Frontal cortex (tissue), 4 donors: ENCODE measurements at places on chromosomes 4 and X. TPM values are rescaled to one million over a fixed set of nuclear protein-coding genes. Genes with fewer than 3 reads are reported as not detected.

L1CAM gene
- total RNA-seq = 101 TPM

VCX3B gene
- total RNA-seq = not detected

CLGN gene
- total RNA-seq = 4.5 TPM

RRH gene
- total RNA-seq = 0.41 TPM

PDE5A gene
- 21.2 TPM for total RNA-seq

GRCh38 chr4:123631786-123632692 is 235.4 kb downstream of the SPRY1 start:
- DNase-seq = no peak

- no peak for DNase-seq
Measured at GRCh38 chr4:1990348-1990645, 18.5 kb downstream of the NELFA start.

DNA sequence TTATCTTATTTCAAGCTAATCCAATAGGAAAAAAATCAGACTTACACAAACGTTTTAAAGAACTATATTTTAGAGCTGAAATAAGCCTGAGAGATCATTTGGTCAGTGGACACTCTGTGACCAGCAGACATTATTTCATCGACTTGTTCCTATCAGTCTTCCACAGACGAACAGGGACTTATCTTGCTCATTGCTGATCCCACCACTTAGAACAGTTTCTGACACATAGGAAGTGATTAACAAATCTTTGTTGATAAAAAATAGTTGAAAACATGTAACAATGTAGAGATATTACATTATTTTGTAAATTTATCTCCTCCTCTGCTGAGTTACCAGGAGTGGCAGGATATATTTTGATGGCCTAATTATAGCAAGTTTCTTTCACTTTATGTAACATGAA is 65.8 kb downstream of the TAPT1 start:
- no peak for DNase-seq

DNA sequence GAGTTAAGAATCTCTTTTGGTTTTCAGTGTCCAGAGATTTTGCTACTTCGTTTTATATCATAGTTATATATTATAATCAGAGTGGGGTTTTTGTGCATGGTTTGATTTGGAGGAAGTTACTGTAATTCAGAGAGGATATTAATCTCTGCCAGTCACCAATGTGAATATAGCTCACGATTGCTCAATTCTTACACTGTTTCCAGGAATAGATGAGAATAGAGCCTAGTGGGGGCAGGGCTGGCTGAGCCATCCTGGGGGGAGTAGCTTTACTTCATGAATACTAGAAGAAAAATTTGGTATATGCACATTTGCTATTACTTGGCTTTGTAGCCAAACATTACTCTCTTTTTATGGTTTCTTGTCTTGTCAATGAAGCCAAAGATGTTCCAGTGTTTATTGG is 60.9 kb upstream of the TRPC3 start:
- DNase-seq = no peak

- no peak for DNase-seq
Measured at GRCh38 chrX:51891821-51892551, 1.4 kb upstream of the MAGED1 start.

DNA sequence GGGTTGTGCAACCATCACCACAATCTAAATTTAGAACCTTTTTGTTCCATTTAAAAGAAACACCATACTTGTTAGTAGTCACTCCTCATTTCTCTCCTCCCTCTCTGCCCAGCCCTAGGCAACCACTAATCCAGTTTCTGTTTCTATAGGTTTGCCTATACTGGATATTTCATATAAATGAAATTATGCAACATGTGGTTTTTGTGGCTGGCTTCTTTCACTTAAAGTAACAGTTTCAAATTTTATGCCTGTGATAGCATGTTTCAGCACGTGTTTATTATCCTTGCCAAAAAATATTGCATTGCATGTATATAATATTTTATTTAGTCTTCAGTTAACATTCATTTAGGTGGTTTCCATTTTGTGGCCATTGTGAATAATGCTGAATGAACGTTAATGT is 437.6 kb downstream of the IL1RAPL1 start:
- DNase-seq = no peak

DNA sequence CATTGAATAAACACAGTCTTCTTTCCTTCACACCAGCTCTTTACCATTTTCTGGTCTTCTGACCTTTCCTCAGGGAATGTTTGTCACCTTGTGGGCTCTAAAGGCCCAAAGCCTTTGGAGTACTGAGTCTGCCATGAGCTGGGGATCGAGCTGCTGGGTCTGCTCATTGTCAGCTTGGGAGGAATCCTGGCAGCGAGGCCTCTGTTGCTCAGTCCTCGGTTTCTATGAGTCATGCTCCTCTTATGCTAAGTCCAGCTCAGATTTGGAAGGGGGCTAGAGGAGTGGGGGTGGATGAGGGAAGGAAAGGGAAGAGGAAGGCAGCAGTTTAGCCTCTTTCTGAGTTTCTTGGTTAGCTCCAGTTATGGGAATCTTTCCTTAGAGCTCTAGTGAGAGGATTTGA is 31.1 kb downstream of the NHSL2 start:
- DNase-seq = peak; percentile 14

DNA sequence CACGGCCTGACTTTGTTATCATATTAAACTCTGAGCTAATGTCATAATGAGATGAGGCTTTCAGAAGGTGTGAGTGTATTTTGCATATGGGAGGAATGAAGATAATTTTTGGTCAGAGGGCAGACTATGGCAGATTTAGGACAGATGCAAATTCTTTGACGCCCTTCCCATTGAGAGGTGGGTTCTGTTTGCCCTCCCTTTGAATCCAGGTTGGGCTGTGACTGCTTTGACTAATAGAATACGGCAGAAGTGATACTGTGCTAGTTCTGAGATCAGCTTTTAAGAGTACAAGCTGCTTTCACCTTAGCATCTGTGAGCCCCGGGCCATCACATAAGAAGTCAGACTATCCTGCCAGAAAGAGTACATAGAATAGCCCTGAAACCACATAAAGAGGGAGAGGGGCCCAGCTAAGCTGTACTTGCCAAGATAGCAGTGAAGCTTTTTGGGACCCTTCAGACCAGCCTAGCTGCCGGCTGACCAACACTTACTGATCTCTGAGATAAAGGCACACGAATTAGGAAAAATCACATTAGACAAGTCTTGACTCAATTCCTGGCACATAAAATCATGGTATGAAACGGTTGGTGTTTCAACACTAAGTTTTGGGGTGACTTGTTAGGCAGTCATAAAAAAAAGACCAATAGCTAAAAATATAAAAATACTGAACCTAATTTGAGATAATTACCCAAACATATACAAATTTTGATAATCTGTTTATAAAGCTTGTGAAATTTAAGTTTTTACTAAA is 166.7 kb upstream of the SH3RF1 start:
- no peak for DNase-seq

- DNase-seq = no peak
Measured at GRCh38 chr4:128444544-128445302, 157.1 kb upstream of the PGRMC2 start.

DNA sequence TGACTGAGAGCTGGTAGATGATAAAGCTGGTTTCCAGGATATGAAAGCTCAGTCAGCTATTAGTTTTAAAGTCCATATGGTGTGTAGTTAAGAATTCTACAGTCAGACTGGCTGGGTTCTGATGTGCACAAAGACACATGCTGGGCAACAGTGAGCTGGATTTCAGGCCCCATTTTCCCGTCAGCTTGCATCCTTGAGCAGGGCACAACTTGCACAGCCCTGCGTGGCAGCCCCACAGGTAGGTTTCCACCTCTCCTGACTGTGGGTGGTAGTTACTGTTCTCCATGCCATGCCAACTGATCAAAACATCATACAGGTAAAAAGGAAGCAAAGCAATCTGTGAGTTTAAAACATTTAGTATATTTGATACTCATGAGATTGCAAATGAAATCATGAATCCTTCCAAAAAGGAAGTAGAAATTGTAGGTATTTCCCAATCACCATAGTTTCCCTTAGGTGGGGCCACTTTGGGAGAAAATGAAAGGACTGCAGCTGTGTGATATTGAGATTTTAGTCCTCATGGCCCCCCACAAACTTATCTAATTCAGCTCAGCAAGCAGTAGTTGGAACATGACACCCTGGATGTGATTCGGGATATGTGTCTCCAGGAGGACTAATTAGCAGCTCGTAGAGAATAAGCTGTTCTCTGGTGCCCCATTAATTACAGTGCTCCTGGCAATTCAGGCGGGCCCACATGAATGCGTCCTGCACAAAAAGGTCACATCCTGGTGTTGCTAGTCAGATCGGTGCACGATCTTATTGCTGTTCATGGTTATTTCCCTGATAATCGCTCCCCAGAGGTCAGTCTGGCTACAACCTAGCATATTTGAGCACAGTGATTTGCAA is 42.4 kb upstream of the NOCT start:
- no peak for DNase-seq

DNA sequence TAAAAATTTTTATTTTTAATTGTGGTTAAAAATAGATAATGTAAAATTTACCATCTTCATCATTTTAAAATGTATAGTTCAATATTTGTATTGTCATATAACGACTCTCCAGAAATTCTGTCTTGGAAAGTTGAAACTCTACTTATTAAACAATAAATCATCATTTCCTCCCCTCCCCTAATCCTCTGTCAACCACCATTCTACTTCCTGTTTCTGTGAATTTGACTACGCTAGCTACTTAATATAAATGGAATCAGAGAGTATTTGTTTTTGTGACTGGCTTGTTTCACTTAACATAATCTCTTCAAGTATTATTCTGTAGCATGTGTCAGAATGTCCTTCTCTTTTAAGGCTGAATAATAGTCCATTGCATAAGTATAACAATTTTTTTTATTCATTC is 729.0 kb upstream of the AADAT start:
- DNase-seq = no peak

DNA sequence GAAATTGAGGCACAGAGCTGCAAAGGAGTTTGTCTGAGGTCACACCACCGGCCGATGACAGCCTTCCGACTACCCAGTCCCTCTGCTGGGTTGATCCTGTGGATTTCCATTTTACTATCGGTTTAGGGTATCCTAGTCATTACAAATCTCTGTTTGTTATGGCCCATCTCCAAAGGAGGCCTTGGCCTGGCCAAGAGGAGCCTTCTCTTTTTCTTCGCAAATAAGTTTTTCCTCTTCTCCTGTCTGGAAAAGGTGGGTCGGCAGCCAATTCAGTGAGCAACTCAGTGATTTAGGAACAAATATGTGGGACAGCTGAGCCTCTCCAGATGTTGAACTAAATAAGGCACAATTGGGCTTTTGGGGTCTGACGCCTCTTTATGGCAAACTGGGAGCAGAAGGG is 169.2 kb upstream of the RBPJ start:
- no peak for DNase-seq
